ENCODE measurements at places on chromosomes 16 and 17. TPM values are rescaled to one million over a fixed set of nuclear protein-coding genes. Genes with fewer than 3 reads are reported as not detected.

The ORMDL3 gene
- total RNA-seq: 48.8 TPM

The TBC1D3H gene
- total RNA-seq: not detected

The HOXB1 gene
- not detected for total RNA-seq

The CHST6 gene
- total RNA-seq: 0.08 TPM

The PSMC3IP gene
- 7.3 TPM for total RNA-seq

The ITGAD gene
- total RNA-seq: not detected

GRCh38 chr17:32783602-32784001, 93.3 kb downstream of the MYO1D start:
- peaks cover 8% of the 10 kb centered on the region for H3K4me1 ChIP-seq
- H3K27me3 ChIP-seq: no peaks in the 10 kb centered on the region
- DNase-seq: peak; percentile 70

- H3K27me3 ChIP-seq: peaks cover 60% of the 10 kb centered on the region
- H3K4me3 ChIP-seq: no peak overlapping the region
- peaks cover 4% of the 10 kb centered on the region for H3K36me3 ChIP-seq
Measured at GRCh38 chr17:43924558-43924957, 17.2 kb upstream of the MPP2 start.

GRCh38 chr17:55453839-55454557, 32.4 kb upstream of the MMD start:
- H3K4me3 ChIP-seq: no peak overlapping the region
- H3K4me1 ChIP-seq: peaks cover 74% of the 10 kb centered on the region

GRCh38 chr16:85586380-85587104, 26.6 kb upstream of the GSE1 start:
- no peaks in the 10 kb centered on the region for H3K36me3 ChIP-seq
- no peak overlapping the region for H3K4me3 ChIP-seq
- peaks cover 2% of the 10 kb centered on the region for H3K27me3 ChIP-seq

GRCh38 chr17:43994272-43995149, 9.9 kb upstream of the NAGS start:
- H3K4me1 ChIP-seq: peaks cover 9% of the 10 kb centered on the region
- peaks cover 9% of the 10 kb centered on the region for H3K27me3 ChIP-seq
- H3K27ac ChIP-seq: no peak overlapping the region
- peak; percentile 35 for DNase-seq
- H3K36me3 ChIP-seq: no peaks in the 10 kb centered on the region
- H3K4me3 ChIP-seq: no peak overlapping the region

DNA sequence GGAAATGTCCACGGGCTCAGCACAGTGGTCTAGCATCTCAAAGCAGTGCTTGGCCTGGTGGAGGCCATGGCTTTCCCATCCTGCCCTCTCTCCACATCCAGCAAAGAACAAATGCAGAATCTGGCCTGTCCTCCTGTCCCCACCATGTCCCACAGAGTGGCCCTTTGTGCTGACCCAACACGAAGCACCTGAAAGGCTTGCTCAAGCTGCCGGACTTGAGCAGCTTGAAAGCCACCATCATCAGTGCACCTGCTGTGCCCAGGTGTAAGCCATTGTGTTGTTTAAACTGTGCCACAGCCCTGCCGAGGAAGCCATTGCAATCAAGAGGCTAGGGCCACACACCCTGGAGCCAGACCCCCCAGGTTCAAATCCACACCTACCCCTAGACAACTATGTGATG, 115.5 kb downstream of the SOCS1 start:
- H3K4me3 ChIP-seq: no peak overlapping the region
- no peak for DNase-seq
- no peaks in the 10 kb centered on the region for H3K27me3 ChIP-seq
- peaks cover 9% of the 10 kb centered on the region for H3K36me3 ChIP-seq
- H3K4me1 ChIP-seq: peaks cover 46% of the 10 kb centered on the region
- H3K27ac ChIP-seq: no peak overlapping the region

GRCh38 chr17:61400717-61401388, 1.2 kb downstream of the TBX2 start:
- H3K27me3 ChIP-seq: peaks cover 11% of the 10 kb centered on the region
- peaks cover 40% of the 10 kb centered on the region for H3K36me3 ChIP-seq
- H3K4me1 ChIP-seq: peaks cover 30% of the 10 kb centered on the region

- DNase-seq: no peak
- no peaks in the 10 kb centered on the region for H3K4me1 ChIP-seq
- H3K27me3 ChIP-seq: no peaks in the 10 kb centered on the region
Measured at GRCh38 chr17:4287710-4288109, 23.9 kb upstream of the ANKFY1 start.

- no peaks in the 10 kb centered on the region for H3K27me3 ChIP-seq
- H3K4me1 ChIP-seq: peaks cover 8% of the 10 kb centered on the region
- H3K27ac ChIP-seq: no peak overlapping the region
Measured at GRCh38 chr16:75064403-75065148, 52.0 kb downstream of the LDHD start.

DNA sequence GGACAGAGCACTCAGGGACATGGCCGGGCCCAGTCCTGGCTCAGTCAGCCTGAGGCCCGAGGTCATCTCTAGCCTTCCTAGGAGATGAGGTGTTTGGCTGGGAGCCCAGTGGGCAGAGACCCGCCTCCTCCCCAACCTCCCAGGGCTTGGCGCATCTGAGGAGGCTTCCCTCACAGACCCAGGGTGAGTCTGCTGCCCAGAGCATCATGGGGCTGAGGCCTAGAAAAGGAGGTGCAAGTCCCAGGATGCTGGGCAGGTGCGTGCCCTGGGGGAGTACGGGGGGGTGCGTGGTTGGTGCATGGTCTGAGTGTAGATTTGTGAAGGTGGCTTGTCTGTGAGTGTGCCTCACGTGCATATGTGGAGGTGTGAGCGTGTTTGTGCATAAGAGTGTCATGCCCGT, 4.7 kb downstream of the PDE6G start:
- peak; percentile 84 for DNase-seq
- H3K4me1 ChIP-seq: peaks cover 9% of the 10 kb centered on the region
- H3K27me3 ChIP-seq: peaks cover 19% of the 10 kb centered on the region
- H3K4me3 ChIP-seq: peak overlapping the region; percentile 5
- peaks cover 4% of the 10 kb centered on the region for H3K36me3 ChIP-seq

DNA sequence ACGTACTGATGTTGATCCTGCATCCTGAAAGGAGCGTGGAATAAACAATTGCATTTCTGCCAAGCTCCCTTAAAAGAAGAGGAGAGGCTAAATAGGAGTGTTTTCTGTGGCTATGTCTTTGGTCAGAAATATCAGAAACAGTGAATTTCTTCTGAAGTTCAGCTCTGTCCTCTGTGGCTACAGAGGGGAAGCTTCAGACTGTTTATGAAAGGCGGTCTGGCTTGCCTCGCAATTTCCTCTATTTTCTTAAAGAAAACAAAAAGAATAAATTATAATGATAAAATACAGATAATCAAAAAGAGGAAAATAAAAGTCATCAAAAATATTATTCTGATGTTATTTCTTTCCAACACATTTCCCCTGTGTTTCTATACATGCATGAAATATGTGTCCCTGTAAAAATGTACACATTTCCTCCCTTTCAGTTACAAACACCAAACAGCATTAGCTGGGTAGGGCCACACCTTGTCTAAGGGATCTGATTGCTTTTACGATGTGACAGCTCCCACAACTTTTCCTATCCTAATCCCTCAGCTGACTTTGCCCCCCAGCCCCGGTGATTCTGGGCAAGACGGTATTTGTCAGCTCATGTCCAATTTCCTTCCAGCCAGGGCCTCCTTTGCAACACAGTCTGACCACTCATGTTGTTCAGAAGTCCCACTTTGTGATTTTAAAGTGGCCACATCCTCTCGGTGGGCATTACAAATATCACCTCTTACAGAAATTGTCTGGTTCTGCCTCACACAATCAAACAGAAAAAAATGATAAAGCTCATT, 439.0 kb downstream of the HS3ST3B1 start:
- DNase-seq: no peak
- peak overlapping the region; percentile 90 for H3K27ac ChIP-seq
- no peaks in the 10 kb centered on the region for H3K27me3 ChIP-seq
- H3K36me3 ChIP-seq: no peaks in the 10 kb centered on the region
- peak overlapping the region; percentile 20 for H3K4me3 ChIP-seq
- H3K4me1 ChIP-seq: peaks cover 77% of the 10 kb centered on the region

DNA sequence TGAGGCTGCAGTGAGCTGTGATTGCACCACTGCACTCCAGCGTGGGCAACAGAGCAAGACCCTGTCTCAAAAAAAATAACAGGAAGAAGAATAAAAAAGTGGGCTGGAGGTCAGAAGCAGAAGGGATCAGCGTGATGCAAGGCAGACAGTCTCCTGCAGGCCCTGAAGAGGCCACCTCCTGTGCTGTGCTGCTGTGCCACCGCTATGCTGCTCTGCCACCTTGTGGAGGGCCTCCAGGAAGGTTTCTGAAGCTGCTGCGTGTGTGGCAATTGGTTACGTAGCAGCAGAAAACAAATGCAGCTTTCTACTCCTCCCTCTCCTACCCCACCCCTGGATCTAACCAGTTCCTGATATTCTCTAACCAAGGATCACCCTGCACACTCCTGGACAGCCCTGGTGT, 815.5 kb downstream of the KCNJ18 start:
- no peak overlapping the region for H3K4me3 ChIP-seq
- no peaks in the 10 kb centered on the region for H3K36me3 ChIP-seq
- H3K27me3 ChIP-seq: peaks cover 5% of the 10 kb centered on the region
- H3K4me1 ChIP-seq: no peaks in the 10 kb centered on the region
- no peak overlapping the region for H3K27ac ChIP-seq
- DNase-seq: no peak

GRCh38 chr16:27977966-27978365, 85.5 kb downstream of the GSG1L start:
- H3K36me3 ChIP-seq: no peaks in the 10 kb centered on the region
- no peak overlapping the region for H3K27ac ChIP-seq
- DNase-seq: peak; percentile 8
- no peak overlapping the region for H3K4me3 ChIP-seq
- H3K27me3 ChIP-seq: peaks cover 18% of the 10 kb centered on the region

DNA sequence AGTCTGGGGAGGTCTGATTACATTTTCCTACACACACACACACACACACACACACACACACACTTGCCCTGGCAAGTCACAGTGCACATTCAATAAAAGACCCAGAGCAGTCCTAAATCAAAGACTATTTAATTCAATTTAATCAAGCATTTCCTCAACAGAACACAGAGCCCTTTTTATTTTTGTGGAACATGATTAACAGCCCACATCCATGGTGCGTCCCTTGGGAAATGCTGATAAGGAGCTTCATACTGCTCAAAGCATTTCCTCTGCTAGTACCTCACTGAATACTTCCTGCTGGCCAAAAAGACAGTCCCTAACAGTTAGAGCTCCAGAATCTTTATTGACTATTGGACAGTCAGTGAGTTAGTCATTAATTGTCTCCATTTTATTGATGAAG, 43.1 kb upstream of the MYH10 start:
- H3K36me3 ChIP-seq: no peaks in the 10 kb centered on the region
- no peak for DNase-seq
- no peak overlapping the region for H3K27ac ChIP-seq
- H3K4me3 ChIP-seq: no peak overlapping the region

DNA sequence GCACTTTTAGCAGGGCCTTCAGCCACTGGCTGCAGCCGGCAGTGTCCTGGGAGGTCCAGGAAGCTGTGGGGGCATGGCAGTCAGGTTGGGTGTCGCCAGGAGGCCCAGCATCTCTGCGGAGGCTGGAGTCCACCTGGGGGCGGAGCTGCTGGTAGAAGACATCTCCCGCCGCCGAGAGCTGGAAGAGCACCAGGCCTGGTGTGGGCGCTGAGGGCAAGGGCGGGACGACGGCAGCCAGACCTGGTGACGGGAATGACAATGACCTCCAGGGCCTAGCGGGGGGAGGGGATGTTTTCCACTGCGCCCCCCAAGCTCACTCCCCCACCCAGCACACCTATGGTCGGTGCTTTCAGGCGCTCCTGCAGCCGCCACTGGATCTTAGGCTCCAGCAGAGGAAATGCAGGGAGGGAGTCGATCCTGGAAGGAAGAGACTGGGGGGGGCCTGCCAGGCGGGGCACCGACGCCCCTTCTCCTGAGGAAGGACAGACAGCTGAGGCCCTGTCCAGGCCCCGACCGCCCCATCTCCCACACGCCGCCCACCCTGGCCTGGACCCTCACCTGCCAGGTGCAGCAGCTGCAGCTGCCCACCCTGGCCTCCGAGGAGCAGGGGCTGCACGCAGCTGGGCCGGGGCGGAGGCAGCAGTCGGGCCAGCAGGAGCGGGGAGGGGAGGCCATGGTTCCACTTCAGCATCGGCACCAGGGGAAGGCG, 7.1 kb downstream of the TAF1C start:
- H3K36me3 ChIP-seq: peaks cover 8% of the 10 kb centered on the region
- H3K27ac ChIP-seq: no peak overlapping the region
- no peak overlapping the region for H3K4me3 ChIP-seq
- DNase-seq: no peak
- no peaks in the 10 kb centered on the region for H3K27me3 ChIP-seq

DNA sequence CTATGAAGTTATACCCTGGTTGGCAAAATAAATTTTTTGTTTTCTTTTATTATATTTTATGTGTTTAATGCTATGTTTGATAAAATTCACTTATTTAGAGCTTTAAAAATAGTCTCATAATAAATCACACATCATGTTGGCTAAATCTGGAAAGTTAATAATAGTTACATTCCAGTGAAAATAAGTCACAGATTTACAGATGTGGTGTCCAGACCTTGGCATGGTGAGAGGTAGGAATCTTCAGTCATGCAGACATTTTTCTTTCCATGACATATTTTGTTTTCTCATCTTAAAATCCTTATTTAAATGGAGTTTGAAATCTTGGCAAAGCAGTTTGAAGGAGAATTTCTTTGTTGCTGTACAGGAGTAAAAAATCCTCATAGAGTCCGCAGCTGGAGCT, 48.1 kb upstream of the GOSR1 start:
- H3K36me3 ChIP-seq: peaks cover 37% of the 10 kb centered on the region
- DNase-seq: peak; percentile 47
- peak overlapping the region; percentile 78 for H3K27ac ChIP-seq
- peak overlapping the region; percentile 20 for H3K4me3 ChIP-seq
- H3K4me1 ChIP-seq: peaks cover 39% of the 10 kb centered on the region

DNA sequence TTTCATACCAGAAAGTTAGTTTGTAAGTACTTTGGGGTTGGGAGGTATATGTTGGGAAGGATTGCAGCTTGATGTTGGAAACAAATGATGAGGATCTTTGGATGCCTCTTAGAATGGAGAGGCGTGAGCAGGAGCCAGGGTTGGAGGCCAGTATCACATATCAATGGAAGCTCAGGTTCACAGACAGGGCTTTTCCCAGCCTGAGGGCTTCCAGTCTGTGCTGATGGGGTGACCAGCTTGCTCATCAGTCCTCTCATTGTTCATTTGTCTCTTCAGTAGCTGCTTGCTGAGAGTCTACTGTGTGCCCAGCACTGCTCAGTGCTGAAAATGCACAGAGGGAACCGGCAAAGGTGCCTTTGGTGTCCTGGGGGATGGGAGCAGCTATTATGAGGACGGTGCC, 5.8 kb downstream of the DNAAF1 start:
- no peaks in the 10 kb centered on the region for H3K36me3 ChIP-seq
- no peak overlapping the region for H3K27ac ChIP-seq
- peaks cover 15% of the 10 kb centered on the region for H3K27me3 ChIP-seq
- no peak overlapping the region for H3K4me3 ChIP-seq
